ENCODE measurements at places on chromosomes 1 and 21. TPM values are rescaled to one million over a fixed set of nuclear protein-coding genes. Genes with fewer than 3 reads are reported as not detected.

Gene KIF26B
- 0.34 TPM for total RNA-seq

Gene ERICH3
- not detected for total RNA-seq

Gene IL10RB
- 36.4 TPM for total RNA-seq

Gene ITGB2
- 287 TPM for total RNA-seq

Gene AQP10
- not detected for total RNA-seq

Gene DCST1
- total RNA-seq = not detected

Gene FAM163A
- total RNA-seq = not detected

Gene TMEM82
- 0.49 TPM for total RNA-seq

Gene KMO
- 0.21 TPM for total RNA-seq

DNA sequence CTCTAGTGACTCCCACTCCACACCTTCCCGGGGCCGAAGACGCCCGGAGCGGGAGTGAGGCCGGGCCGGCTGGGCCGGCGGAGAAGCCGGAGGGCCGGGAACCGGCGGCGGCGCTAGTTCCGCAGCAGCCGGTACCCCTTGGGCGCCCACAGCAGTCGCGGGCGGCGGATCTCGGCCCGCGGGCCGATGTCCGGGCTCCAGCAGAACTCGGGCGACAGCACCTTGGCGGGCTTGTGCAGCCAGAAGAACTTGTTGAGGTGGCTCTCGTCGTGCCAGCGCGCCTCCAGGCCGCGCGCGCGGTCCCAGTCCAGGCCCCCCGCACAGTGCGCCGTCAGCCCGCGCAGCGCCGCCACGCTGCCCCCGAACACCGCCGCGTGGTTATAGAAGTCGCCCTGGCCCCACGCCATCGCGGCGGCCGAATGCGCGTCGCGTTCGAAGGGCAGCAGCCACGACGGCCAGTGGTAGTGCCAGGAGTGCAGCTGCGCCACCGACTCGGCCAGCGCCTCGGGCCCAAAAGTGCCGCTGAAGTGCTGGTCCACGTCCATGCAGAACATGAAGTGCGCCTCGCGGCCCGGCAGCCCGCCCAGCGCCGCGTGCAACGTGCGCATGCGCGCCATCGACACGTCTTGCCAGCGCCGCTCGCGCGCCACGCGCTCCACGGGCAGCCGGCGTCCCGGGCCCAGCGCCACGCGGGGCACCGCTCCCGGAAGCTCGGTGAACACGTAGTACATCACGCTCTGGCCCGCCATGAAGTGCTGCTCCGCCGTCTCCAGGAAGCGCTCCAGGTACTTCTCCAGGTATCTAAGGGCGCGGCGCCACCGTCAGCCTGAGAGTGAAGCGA, 14.0 kb downstream of the A3GALT2 start:
- no peak overlapping the region for H3K27ac ChIP-seq
- no peak for DNase-seq
- peak overlapping the region; percentile 37 for H3K4me3 ChIP-seq
- peaks cover 13% of the 10 kb centered on the region for H3K4me1 ChIP-seq

GRCh38 chr1:185045814-185046492, 595 bp downstream of the RNF2 start:
- H3K27me3 ChIP-seq = peaks cover 8% of the 10 kb centered on the region
- DNase-seq = peak; percentile 47
- H3K27ac ChIP-seq = peak overlapping the region; percentile 86
- H3K4me3 ChIP-seq = peak overlapping the region; percentile 94
- H3K4me1 ChIP-seq = peaks cover 45% of the 10 kb centered on the region

GRCh38 chr1:155256058-155256852, 972 bp upstream of the ENTREP3 start:
- H3K4me3 ChIP-seq = peak overlapping the region; percentile 85
- DNase-seq = no peak
- H3K36me3 ChIP-seq = peaks cover 8% of the 10 kb centered on the region
- H3K27ac ChIP-seq = peak overlapping the region; percentile 78

- DNase-seq = peak; percentile 12
- H3K27ac ChIP-seq = no peak overlapping the region
- peaks cover 20% of the 10 kb centered on the region for H3K27me3 ChIP-seq
- no peaks in the 10 kb centered on the region for H3K36me3 ChIP-seq
- H3K4me3 ChIP-seq = no peak overlapping the region
- H3K4me1 ChIP-seq = peaks cover 4% of the 10 kb centered on the region
These were observed 500.4 kb downstream of the PTPRU start for GRCh38 chr1:29736582-29737188.

DNA sequence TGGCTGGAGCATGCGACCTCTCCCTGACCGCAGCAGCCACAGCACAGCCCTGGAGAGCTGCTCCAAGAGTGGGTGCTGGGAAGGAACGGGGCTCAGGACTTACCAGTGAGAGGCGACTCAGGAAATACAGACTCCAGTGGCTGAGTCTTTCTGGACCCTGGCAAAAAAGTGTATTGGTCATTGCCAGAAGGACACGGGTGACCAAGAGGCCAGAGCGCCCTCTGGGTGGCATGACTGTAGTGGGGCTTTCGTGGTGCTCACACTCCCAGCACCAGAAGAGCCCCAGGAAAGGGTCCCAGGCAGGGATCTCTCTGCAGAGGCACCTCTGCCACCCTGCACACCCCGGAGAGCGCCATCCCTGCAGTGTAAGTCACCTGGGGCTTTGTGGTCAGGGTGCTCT, 8.9 kb upstream of the PRDM16 start:
- no peaks in the 10 kb centered on the region for H3K4me1 ChIP-seq
- H3K4me3 ChIP-seq = no peak overlapping the region
- H3K27ac ChIP-seq = no peak overlapping the region

DNA sequence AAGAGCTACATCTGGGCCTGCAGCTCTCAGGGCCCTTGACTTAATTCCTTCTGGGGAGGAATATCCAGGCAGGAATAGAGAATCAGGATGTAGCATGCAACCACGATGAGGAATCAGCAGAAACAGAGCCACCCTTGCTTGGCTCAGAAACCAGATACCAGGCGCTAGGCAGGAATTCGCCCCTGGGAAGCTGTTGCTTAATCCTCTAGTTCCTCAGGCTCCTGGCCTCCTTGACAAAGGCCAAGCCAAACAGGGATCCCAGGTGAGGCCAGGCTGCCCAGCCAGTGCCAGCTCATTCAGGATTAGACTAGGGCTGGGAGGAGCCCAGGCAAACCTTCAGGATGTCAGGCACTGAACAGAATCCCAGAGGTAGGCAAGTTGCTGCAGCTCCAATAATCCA, 48.2 kb upstream of the IRF2BP2 start:
- H3K27me3 ChIP-seq = no peaks in the 10 kb centered on the region

DNA sequence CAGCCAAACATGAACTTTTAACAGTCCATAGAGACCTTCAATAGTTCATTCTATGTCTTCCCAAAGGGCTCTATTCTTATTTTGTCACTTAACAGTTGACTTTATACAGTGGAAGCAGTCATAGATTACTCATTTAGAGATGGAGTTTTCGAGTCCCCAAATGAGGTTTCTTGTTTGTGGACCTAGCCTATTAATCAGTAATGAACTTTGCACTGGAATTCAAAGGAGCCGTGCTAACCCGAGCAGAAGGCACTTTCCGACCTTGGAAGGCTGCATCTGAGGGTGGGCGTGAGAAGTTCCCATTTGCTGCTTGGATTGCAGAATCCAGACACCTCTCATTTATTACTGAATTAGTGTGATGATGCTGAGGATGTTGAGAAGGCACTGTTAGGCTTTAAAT, 46.4 kb downstream of the TTC39A start:
- peaks cover 1% of the 10 kb centered on the region for H3K36me3 ChIP-seq
- peaks cover 30% of the 10 kb centered on the region for H3K4me1 ChIP-seq
- H3K27me3 ChIP-seq = no peaks in the 10 kb centered on the region

DNA sequence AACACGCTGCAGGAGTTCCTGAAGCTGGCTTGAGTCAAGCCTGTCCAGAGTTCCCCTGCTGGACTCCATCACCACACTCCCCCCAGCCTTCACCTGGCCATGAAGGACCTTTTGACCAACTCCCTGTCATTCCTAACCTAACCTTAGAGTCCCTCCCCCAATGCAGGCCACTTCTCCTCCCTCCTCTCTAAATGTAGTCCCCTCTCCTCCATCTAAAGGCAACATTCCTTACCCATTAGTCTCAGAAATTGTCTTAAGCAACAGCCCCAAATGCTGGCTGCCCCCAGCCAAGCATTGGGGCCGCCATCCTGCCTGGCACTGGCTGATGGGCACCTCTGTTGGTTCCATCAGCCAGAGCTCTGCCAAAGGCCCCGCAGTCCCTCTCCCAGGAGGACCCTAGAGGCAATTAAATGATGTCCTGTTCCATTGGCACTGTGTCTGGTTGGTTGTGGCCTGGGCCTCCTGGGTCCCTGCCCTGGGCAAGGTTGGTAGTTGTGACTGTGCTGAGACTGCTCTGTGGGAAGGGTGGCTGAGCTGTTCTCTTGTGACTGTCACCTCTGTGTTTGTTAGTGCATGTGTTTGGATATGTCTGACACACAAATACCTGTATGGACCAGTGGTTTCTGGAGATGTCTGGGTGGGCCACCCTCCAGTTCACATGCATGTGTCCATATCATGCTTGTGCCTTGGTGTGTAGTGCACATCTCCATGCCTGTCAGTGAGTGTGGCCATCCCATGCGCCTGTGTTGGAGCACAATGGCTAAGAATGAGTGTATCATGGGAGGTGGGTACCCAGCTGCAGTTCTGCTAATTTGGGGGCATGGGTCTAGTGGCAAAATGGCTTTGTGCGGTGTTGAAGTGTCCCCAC, 1.4 kb downstream of the SH3BGRL3 start:
- H3K4me3 ChIP-seq = peak overlapping the region; percentile 81
- H3K27me3 ChIP-seq = no peaks in the 10 kb centered on the region
- H3K27ac ChIP-seq = peak overlapping the region; percentile 55
